HTR-8/SVneo (cell line): ENCODE measurements at places on chromosomes 4 and X.
A peak's percentile ranks its signal among the peaks of the same experiment; 100 is the strongest.

DNA sequence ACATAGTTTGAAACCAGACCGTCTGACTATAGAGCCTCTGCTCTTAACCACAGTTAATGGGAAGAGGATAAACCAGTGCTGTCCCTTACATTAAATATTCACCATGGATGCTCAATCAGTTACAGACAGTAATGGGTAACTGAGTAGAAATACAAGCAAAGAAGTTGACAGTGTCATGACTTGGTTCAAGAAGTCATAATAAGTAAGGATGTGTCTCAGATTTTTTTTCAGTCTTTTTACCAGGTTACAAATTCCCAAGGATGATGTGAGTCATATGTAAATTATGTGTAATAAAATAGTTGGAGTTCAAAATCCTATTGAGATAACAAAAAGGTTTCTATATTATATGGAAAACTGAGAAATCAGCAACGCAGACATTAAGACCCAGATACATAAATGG is 31.1 kb downstream of the ZCCHC4 start:
- DNase-seq = no peak

GRCh38 chr4:4639370-4639769 is 97.5 kb upstream of the STX18 start:
- DNase-seq = no peak

GRCh38 chr4:76016393-76016792 is 6.9 kb downstream of the CXCL10 start:
- no peak for DNase-seq

DNA sequence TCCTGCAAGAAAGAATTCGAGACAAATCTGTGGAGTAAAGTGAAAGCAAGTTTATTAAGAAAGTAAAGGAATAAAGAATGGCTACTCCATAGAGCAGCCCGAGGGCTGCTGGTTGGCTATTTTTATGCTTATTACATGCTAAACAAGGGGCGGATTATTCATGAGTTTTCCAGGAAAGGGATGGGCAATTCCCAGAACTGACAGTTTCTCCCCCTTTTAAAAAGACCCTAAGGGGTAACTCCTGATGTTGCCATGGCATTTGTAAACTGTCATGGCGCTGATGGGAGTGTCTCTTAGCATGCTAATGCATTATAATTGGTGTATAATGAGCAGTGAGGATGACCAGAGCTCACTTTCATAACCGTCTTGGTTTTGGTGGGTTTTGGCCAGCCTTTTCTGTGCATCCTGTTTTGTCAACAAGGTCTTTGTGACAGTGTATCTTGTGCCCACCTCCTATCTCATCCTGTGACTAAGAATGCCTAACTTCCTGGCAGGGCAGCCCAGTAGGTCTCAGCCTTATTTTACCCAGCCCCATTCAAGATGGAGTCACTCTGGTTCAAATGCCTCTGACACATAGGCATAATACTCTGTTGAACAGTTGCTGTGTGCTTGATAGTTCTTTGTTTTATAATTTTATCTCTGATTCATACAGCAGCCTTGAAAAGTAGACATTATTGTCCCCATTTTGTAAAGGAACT is 25.8 kb downstream of the GAB1 start:
- DNase-seq = no peak

DNA sequence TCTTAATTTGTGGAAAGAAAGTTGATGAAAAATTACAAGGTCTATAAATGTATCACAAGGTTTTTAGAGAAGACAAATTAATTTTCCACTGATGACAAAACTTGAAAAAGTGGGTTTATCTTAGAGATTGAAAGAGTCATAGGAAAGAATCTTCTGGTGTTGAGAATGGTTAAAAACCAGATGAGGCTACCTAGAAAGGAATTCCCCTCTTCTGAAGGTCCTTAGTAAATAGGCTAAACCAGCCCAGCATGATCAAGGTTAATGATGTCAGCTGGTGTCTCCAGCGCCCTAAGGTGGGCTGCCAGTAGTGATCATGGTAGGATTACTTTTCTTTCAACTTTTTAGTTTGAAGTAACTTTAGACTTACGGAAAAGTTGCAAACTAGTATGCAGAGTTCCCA is 71.8 kb upstream of the PGRMC2 start:
- DNase-seq = no peak

DNA sequence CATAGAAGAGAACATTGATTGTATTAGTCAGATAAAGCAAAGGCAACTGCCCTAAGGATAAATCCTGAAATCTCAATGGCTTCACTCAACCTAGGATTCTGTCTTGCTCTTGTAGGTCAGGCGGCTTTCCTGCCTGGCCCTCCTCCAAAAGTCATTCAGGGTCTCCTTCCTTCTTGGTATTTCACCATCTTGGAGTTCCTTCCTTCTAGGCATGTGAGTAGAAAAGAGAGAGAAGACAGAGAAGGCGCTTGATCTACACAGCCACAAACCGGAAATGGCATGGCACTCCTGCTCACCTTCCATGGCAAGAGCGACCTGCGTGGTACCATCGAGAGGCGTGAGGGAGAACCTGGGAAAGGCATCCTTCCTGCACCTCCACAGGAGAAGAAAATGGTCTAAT is 45.3 kb upstream of the HELT start:
- DNase-seq = no peak

DNA sequence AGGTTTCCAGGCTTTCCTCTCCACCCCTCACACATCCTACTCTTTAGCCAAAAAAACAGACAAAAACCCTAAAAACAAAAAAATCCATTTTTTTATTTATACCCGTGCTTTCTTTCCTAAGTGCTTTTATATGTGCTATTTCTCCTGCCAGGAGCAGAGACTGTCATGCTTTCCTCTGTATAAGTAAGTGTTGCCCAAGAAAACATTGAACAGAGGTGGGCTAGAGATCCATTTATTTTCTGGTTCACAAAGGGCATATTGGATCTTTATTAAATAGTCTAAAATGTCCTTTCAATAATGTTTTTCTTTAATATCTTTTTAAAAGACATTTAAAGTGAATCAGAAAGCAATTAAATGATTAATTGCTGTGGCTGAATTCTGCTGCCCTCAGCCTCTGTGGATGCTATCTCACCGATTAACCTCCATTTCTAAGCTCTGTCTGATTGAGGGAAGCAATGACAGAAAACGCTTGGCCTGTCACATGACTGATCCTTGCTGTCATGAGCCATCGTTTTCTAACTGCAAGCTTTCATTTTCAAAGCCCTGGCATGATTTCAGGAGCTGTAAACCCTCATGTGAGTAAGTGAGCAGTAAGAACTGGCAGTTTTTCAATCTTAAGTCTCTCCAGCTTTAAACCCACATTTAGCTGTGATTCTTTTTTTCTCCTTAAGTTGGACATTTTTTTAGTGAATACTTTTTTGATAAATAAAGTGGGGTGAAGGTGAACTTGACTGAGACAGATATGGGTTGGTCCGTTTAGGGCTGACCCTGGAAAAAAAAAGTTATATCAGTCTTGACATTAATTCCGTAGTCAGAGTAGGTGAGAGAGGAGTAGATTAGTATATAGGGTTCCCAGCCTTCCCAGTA is 180.7 kb upstream of the PGRMC2 start:
- DNase-seq = peak; percentile 37

GRCh38 chr4:109419679-109420078 is 13.9 kb upstream of the SEC24B start:
- DNase-seq = no peak

DNA sequence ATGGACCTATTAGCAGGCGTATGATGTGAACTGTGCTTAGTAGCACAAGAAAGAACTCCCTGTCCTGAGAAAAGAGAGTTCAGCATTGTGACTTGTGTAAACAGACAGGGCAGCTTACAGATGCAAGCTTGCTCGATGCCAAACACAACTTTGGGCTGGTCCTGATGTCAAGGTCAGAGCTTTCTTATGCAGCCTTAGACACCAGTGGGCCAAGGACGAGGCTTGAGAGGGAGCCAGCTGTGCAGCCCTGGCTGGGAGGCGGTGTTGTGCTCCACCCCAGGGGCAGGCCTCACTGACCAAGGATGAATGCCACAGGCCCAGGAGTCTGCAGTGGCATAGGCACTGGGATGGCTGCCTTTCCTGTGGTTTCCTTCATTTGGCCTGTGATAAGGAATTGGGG is 35.4 kb downstream of the JADE1 start:
- no peak for DNase-seq

DNA sequence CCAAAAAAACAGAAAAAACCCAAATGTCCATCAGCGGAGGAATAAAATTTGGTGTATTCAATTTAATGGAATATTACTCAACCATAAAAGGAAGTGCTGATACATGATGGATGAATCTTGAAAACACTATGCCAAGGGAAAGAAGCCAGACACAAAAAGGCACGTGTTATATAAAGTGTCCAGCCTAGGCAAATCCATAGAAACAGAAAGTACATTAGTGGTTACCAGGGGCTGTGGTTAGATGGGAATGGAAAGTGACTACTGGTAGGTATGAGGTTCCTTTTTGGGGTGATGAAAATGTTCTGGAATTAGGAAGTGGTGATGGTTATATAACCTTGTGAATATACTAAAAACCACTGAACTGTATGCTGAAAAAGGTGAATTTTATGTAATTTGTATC is 3.5 kb upstream of the CDKL2 start:
- DNase-seq = no peak

DNA sequence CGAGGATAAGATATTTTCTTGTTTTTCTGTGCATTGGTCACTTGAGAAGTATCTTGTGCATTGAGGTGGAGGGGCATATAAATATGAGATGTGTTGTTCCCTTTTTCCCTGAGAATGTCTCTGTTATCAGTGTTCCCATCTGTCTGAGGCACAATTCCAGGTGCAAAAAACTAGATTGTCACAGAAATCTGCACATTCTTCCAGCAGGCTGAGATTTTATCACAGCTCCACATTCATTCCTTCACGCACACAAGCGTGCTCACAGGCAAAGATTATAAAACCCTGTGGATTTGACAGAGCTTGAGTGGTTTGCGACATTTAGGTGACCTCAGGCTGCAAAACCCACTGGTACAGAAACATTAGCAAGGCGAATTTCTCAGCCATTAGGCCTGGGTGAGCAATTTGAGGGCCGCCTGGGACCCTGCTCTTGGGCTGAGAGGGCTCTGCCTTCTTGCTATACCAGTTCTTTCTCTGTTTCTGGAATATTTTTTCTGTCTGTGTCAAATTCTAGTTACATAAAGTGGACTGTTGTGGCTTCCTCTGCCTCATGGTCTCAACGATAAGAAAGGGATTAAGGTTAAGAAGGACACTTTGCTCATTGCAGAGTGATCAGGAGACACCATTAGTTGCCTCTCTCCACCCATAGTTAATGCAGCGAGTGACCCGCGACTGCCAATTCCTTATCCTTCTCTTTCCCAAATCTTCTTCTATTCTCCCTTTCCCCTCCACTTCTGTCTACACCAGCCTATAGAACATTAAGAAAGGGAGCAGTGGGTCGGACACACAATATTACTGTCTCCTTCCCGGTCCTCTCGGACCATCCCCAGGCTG is 86.7 kb upstream of the C1QTNF7 start:
- no peak for DNase-seq

- no peak for DNase-seq
Measured at GRCh38 chr4:2303686-2304320, 41.9 kb upstream of the MXD4 start.

DNA sequence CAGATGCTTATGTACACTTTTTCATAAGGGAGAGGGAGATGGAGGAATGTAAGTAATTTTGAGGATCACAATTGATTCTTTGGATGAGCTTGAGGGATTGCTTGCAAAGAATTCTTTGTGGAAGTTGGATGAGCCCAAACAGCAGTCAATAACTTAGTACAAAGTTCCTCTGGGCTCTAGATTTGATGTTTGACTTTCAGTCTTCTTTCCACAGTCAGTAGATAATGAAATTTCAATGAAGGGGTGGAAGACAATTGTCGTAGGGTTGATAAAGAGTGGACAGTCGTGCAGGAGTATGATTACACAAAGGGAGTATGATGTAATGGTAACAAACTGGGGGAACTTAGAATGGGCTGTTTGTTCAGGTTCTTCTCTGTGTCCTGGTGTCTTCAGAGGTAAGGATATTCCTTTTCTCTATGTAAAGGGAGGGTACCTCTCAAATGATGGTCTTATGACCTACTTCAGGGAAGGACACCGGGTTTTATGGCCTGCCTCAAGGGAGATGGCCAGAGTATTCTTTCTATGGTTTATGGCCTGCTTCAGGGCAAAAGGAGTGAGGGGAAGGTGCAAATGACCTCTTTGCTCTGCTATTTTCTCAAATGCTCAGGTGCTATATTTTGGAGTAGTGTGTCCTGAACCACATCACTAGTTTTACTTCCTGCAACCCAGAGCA is 1.7 kb upstream of the ABRAXAS1 start:
- DNase-seq = no peak

- no peak for DNase-seq
Measured at GRCh38 chr4:17884063-17884462, 73.3 kb downstream of the NCAPG start.

DNA sequence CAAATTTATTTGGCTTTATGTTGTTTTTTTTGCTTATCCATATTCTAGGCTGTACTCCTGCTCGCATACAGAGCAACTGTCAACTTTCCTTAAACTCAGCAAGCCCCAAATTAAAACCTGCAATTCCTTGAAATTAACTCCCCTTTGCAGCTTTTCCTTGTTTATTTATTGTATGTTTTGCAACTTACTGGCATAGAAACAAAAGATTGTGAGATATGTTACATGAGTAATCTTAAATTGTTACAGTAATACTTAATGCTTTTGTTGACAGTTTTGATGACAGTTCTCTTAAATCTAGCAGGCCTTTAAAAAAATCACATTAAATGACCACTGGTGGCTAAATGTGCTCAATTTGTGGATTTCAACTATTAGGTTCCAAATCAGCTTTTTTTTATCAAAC is 4.5 kb downstream of the DDX3X start:
- DNase-seq = no peak

GRCh38 chr4:105135785-105136184 is 10.9 kb upstream of the TET2 start:
- no peak for DNase-seq

GRCh38 chr4:152738827-152739226 is 40.7 kb downstream of the TIGD4 start:
- DNase-seq = no peak

- no peak for DNase-seq
Measured at GRCh38 chr4:2489081-2489805, 20.3 kb downstream of the RNF4 start.

DNA sequence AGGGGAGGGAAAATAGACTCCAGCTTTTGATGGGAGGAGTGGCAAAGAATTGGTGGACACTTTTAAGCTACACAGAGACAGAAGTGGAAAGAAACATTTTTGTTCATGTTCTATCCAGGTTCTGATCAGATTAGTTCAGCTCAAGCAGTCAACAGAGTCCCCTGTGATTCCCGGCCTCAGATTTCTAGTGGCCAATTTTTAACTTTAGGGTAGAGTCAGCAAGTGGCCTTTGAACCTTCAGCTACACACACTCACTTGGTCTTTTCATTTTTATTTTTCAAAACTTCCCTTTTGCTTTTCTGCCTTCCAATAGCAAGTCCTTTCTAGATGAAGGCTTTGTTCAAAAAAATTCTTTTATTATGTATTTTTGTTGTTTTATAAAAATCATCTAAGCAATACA is 169.2 kb upstream of the RPS6KA3 start:
- no peak for DNase-seq

- no peak for DNase-seq
Measured at GRCh38 chrX:115400960-115401359, 111.4 kb downstream of the LUZP4 start.
